8988T (cell line): ENCODE measurements at places on chromosomes 16 and 17.

- no peak for DNase-seq
Measured at GRCh38 chr17:2297023-2297422, 6.6 kb downstream of the SMG6 start.

GRCh38 chr16:24180451-24180850 is 75.7 kb upstream of the CACNG3 start:
- DNase-seq: no peak

- no peak for DNase-seq
Measured at GRCh38 chr17:7794075-7794663, 39.8 kb upstream of the KDM6B start.

DNA sequence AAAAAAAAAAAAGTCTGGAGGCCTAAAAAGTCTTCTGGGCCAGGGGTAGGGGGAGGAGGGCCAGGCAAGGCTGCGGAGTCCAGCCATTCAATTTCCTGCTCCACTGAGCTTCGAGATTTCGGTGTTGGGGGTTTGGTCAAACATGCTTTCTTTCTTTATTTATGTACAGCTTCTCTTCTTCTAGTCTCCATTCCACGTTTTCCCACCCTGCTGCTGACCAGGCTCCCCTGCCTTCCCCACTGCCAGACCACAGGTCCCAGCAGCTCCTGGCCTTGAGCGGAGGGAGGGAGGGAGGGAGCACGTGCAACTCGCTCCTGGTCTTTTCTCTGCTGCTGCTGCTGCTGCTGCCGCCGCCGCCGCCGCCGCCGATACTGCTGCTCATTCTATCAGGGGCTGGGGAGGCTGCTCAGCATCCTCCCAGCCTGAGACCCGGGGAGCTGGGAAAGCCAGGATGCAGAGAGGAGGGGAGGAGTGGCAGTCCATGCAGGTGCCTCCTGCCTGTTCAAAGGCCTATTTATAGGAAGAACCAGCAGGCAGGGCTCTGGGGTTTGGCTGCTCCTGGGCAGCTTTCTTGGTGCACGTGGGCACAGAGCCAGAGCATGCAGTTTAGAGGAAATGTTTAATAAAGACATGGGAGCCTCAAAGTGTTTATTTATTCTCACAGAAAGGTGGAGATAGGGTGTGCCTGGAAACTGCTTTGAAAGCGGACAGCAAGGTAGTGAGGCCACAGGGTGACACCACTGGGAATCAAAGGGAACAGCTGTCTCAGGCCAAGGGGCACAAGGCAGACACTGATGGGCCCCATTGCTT is 23.4 kb upstream of the ZFHX3 start:
- no peak for DNase-seq

DNA sequence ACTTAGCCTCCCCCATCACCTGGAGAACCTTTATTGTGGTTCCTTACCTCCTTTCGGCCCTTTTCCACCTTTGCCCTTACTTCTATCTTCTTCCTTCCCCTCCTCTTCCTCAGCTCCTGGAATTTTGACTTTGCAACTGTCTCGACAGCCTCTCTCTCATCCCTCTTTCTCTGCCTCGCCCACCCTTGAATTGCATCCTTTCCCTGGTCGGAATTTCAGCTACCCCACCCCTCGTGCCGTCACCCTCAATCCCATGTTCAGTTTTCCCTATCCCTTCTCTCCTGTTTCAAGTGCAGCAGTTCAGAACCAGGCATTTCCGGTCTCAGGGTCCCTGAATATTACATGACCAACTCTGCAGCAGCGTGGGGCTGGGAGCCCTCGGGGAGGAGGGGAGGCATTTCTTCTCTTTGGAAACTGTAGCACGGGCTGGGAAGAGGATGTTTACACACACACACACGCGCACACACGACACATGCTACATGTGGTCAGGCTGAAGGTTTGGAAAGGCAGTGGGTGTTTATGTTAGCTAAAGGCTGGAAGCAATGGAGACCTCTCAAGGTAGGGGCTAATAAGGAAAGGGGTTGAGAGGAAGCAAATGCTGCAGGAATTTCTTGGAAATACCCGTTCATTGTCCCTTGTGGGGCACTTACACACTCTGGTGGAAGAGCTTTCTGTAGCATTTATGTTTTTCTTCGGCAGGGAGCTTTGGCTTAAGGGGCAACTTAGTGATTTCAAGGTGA is 971 bp downstream of the MINK1 start:
- DNase-seq: no peak

DNA sequence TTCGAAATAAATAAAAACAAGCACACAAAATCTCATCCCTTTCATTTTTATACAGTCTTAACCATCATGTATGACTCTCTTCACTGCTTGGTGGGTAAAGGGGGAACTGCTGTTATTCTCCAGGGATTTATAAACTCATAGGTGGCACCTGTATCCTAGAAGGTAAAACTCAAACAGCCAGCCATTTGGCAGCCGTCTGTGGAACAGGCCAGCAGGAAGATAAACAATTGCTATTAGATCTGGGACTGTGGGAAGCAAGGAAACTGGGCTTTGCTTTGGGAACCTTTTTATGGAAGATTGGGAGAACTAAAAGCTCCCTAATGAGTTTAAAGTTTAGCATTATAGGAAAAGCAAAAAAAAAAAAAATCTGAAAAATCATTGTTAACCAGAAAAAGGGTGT is 126.0 kb downstream of the TANGO6 start:
- no peak for DNase-seq

GRCh38 chr16:89890886-89891657 is 17.7 kb downstream of the TCF25 start:
- DNase-seq: no peak

- peak; percentile 90 for DNase-seq
Measured at GRCh38 chr17:42536372-42537155, 523 bp downstream of the NAGLU start.

GRCh38 chr16:88069397-88070168 is 118.3 kb downstream of the BANP start:
- no peak for DNase-seq

- DNase-seq: peak; percentile 88
Measured at GRCh38 chr16:67672739-67673662, 6.4 kb downstream of the C16orf86 start.

DNA sequence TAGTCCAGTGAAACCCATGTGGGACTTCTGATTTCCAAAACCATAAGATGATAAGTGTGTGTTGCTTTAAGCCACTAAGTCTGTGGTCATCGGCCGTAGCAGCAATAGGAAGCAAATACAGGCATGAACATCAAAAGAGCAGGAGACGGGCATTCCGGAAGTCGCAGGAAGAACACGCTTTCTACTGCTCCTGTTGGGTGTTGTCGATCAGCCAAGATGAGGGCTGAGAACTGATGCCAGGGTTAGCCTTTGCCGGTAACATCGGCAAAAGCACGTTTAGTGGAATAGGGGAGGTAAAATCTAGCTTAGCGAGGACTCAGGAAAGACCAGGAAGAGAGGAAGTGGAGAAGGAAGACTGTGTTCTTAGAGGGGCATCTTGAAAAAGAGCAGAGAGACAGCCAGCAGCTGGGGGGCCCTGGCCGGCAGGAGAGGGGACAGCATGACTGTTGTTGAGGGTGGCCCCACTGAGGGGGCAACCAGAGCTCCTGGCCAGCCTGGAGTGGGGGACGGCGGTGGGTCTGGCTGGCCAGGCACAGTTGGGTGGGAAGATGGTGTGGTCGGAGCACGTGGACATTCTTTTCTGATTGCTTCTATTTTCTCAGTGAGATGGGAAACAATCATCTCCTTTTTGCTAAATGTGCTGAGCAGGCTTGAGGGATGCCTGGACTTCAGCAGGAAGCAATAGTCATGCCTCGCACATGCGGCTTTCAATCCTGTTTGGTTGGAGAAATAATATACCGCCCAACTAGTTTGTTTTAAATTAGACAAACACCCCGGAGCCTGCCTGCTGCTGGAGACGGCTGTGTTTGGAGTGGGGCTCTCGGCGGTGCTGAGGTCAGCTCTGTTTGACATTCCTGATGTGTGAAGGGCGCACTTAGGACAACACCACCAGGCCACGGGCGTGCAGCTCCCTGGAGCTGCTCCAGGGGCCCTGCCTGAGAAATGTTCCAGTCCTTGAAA is 109.9 kb downstream of the METRNL start:
- peak; percentile 8 for DNase-seq

- DNase-seq: no peak
Measured at GRCh38 chr17:27939474-27940465, 46.6 kb upstream of the LYRM9 start.

GRCh38 chr16:54346041-54346440 is 59.5 kb upstream of the IRX3 start:
- no peak for DNase-seq

- no peak for DNase-seq
Measured at GRCh38 chr17:77107506-77108433, 33.0 kb upstream of the SEC14L1 start.

DNA sequence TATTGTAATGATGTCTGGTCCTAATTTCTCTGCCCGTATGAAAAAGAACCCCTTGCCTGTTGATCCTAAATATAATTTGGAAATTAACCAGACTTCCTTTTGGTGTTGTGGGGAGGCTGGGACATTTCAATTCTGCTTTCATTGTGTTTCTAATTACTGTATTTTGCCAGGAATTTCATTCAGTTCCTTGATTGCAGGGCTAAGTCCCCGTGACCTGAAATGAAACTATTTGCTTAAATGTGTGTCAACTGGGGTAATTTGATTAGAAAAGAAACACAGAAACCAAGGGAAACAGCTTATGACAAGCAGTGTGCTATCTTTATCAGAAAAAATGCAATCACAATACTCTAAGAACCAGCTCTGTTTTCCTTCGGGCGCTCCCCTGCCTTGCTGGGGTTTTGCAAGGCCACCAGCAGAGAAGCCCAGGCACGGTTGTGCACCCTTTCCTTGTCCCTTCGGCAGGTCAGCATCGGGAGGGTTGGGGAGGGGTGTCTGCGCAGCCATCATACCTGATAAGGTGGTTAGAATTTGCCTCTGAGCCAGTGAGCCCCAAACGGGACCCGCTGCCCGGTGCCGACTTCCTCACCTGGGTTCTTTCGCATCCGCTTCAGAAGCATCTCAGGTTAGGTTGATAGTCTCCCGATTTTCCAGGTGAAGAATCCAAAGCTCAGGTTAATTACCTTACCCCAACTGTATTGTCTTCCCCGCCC is 19.4 kb downstream of the KLHL36 start:
- DNase-seq: no peak

GRCh38 chr17:82372249-82373071 is 895 bp downstream of the UTS2R start:
- no peak for DNase-seq

- DNase-seq: peak; percentile 25
Measured at GRCh38 chr16:72787514-72788268, 260.2 kb downstream of the ZFHX3 start.

- DNase-seq: no peak
Measured at GRCh38 chr17:80108036-80108971, 6.9 kb downstream of the GAA start.

- DNase-seq: peak; percentile 60
Measured at GRCh38 chr17:77542551-77543490, 402.1 kb downstream of the SEC14L1 start.

GRCh38 chr16:86598607-86599565 is 20.5 kb downstream of the FOXL1 start:
- DNase-seq: no peak

DNA sequence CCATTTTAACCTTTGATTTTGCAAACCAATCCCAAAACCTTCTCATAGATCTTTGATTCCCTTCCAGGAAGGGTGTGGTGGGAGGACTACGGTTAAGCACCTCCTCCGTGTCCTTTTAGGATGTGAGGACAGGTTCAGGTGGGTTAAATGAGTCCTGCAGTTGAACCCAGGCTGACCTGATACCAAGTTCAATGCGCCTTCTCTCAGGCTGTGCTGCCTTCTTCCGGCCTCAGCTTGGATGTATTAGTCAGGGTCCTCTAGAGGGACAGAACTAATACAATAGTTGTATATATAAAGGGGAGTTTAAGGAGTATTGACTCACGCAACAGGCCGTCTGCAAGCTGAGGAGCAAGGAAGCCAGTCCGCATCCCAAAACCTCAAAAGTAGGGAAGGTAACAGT is 10.5 kb upstream of the CSF3 start:
- no peak for DNase-seq

DNA sequence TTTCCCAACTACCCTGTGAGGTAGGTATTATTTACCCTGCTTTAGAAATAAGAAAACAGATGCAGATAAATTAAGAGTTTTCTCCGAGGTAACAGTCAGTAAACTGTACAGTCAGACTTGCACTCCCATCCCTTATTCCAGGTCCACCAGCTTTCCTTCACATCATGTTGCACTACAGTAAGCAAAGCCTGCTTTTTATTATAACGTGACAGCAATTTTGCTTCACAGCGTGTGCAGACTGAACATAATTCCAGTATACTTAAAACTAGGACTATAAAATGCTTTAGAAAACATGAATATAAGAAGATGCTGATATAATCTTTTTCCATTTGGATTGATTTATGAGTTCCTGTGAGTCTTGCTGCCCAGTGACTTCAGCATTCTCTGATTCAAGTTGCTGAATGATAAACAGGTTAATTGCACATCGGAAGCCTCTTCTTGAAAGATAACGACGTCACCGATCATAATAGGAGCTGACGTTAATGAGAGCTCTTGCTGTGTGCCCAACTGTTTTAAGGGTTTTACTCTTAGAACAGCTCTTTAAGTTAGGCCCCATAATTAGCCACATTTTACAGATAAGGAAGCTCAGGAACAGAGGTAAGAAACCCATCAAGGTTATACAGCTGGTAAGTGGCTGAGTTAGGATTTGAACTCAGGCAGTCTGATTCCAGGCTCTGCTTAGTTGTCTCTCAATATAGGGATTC is 1.4 kb downstream of the LIG3 start:
- DNase-seq: no peak

DNA sequence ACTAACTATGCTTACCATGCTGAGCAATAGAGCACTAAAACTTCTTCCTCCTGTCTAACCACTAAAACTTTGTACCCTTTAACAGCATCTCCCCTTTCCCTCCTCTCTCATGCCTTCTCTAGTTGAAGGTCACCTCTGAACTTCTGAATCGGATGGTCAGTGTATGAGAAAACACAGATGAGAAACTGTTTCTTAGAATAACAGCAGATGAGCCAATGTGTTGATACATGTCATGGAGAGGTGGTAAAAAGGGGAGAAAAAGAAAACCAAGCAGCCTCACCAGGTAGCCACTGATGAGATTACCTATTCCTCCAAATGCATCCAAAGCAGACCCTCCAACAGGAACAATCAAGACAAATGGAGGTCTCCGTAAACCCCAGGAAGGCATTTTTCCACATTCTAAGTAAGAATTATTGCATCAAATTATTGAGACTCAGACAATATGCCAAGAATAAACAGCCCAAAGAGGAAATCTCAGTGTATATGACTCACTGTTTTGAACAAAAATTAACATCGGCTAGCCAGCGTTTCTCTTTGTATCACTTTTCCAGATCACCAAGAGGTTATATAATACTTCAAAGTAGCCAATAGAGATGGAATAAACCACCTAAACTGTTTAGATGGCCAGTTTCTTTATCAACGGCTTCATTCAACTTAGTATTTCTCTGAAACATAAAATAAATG is 793.3 kb upstream of the SOX9 start:
- DNase-seq: no peak
